ENCODE measurements at places on chromosomes 4 and X.
A peak's percentile ranks its signal among the peaks of the same experiment; 100 is the strongest.

DNA sequence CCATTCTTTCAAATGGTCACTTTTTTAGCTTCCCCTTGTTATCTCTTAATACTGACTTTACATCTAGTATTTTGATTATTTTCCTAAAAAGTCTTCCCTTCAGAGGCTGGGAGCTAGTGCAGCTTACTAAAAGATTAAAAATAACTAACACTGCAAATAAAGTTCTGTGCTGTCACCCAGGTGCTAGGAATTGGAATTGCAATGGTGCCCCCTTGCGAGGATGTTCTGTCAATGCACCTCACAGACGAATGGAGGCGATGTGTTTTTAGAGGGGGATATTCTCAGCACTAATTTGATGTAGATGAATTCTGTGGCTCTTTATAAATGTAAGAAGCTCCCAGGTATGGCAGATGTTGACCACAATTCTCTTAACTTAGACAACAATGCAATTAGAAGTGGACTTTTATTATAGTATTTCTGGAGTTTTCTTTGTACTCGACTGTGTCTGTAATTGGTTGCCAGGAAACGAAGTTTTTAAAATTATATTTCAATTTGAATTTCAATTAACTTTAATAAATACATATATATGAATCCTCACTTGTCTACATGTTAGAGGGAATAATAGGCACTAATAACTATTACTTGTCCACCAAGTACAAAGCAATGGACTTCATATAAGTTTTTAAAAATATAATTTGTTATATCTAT is 22.0 kb upstream of the SMIM31 start:
- no peak for DNase-seq

DNA sequence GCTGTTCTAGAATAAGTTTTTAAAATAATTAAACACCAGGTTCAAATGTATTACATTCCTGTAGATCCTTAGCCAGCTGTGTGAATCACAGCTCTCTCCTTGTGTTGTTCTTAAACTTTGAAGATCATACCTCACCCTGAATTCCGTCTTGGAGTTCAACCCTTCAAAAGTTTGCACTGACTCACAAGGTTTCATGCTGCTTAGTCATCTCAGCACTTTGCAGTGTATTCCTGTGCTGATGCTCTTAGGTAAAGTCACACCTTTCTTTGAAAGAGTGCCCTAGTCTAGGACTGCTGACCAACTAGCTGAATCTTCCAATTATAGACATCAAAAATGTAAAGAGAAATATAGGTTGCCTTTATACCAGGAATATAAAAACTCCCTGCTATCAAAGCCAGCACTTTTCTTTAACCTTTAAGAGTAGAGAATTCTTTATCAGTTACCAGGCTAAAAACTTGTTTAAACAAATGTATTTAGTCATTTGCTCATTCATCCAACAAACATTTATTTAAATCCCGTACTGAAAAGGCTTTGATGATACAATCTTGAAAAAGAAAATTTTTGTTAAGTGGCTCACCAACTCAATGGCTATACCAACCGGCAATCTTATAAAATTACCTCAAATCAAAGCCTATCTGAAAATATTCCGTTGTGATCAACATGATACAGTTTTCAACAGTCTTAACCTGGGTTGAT is 169.7 kb downstream of the RAP1GDS1 start:
- DNase-seq = no peak

- DNase-seq = peak; percentile 4
These were observed 1331.8 kb downstream of the PCDH19 start for GRCh38 chrX:99078301-99078700.

- DNase-seq = no peak
These were observed 816.4 kb upstream of the FRG1 start for GRCh38 chr4:189124149-189124758.

DNA sequence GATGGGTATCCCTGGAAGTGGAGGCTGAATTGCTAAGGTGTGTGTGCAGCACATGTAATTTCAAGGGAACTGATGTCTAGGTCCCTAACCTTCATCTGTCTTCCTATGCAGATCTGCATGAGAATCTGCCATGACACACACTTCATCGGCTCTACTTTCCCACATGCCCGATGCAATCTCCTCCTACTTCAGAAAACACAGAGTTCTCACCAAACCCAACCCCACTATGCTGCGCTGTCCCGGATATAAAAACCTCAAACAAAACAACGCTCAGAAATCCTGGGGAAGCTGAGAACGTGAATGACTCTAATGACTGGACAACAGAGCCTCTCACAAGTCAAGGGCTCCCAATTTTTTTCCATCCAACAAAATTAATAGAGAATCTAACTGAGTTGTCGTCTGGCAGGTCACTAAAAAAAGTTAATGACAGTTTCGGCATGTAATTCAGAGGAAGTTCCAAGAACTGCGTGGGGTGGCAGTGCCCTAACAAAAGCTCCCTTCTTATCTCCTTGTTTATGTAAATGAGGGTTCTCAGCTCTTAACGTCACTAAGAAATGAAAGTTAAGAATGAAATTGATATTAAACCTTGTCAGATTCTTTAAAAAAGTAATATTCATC is 39.0 kb downstream of the STX18 start:
- no peak for DNase-seq

DNA sequence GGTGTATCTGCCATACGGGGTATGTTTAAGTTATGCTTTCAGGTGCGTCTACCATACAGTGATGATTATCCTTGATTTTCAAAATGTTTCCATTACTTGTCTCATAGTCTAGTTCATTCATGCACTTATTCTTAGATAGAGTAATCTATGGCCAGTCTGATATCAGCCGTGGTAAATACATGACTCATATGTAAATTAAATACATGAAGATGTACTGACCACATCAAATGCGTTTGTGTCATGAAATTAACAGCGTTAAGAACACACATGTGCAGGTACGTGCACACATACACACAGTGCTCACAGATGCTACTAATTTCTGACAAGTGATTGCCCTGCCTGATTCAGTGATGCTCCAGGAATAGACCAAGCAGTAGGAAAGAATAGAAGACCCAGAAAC is 75.2 kb upstream of the EXOC1L start:
- DNase-seq = no peak

DNA sequence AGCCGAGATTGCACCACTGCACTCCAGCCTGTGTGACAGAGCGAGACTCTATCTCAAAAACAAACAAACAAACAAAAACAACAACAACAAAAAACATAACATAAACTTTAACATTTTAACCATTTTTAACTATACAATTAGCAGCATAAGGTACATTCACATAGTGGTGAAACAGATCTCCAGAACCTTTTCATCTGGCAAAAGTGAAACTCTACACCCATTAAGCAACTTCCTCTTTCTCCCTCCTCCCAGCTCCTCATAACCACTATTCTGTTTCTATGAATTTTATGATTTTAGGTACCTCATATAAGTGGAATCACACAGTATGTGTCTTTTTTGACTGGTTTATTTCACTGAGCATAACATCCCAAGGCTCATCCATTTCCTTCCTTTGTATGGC is 103.6 kb downstream of the FAM13A start:
- no peak for DNase-seq

DNA sequence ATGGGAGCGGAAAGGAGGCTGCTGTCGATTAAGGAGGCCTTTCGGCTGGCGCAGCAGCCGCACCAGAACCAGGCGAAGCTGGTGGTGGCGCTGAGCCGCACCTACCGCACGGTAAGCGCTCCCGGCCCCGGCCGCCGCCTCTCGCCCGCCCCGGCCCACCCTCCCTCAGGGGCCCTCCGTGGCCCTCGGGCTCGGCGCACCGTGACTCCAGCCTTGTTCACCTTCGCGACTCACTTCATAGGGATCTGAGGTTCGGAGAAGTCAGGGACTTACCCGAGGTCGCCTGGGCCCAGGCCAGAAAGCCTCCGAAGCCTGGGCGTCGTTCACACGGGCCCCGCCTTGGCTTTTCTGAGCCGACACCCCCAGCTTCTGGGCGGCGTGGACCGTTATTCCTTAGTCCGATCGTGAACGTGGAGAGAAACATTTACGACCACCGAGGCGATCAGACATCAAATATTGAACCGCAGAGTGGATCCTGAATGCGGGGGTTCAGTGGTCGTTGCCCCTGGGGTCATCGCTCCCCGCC is 362 bp downstream of the NCAPG start:
- no peak for DNase-seq

DNA sequence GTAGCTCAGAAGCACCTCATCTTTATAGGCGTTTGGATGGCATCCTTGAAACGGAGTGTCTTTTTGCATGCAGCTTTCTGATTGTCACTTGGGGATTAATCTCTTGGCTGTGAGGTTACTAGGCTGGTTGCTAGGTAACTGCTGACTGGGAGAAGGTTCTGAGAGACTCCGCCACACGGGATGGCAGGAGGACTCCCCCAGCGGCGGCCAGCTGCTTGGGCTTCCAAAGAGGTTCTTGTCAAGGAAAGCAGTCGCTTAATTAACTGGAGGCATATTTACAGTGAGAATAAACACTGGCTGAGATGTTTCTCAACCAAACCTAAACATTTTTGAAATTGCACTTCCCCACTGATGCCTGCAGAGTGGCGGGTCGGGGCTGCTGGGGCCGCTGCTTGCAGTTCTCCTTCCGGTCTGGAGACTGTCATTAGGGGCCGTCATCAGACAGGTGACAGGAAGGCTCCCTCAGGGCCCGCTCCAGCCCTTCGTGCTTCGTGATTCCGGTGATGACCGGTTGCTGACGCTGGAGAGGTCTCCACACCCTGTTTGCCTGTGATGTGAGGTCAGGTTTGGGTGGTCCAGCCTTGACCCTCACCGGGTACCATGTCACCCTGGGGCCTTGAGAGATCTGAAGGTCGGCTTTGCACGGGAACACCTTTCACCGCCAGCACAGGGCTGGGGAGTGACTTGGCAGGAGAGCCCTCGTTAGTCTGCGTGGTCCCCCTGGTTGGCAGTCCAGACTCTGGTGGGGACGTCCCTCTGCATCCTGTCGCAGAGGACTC is 9.1 kb downstream of the NSG1 start:
- no peak for DNase-seq

DNA sequence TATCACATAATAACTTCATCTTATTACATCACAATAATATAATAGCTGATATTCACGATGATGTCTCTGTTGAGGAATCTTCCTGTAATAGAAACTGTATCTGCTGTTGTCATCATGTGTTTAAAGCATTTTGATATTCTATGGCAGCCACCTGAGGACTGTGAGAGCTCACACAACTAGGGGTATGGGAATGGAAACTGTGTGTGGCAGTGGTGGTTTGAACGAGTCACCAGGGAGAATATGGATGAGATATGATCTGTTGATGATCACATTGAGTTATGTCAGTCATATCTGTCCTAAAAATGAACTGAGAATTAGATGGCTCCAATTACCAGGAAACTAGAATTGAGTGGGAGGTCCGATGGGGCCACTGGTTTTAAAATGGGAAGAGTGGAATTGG is 169.6 kb downstream of the MID1IP1 start:
- no peak for DNase-seq

DNA sequence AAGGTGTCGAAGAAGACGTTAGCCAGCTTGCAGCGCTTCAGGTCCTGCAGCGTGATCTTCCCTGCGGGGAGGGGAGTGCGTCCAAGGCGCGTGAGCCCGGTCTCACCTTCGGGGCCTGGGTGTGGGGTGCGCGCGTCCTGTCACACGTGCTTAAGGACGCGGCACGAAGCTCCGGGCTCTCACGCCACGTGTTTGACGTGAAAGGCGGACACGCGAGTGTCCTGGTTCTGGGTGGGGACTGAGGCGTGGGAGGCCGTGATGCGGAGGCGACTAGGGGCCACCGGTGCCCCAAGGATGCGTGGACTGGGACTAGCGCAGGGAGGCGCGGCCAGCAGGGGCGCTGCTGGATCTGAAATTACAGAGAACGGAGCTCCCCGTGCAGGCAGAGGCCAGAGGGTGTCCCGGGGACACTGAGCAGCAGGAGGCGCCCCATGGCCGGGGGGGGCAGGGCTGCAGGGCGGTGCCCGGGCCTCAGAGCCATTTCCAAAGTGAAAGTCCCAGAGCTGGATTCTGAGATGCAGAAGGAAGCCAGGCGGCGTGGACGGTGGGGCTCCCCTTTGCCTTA is 20.3 kb upstream of the GTPBP6 start:
- DNase-seq = no peak

DNA sequence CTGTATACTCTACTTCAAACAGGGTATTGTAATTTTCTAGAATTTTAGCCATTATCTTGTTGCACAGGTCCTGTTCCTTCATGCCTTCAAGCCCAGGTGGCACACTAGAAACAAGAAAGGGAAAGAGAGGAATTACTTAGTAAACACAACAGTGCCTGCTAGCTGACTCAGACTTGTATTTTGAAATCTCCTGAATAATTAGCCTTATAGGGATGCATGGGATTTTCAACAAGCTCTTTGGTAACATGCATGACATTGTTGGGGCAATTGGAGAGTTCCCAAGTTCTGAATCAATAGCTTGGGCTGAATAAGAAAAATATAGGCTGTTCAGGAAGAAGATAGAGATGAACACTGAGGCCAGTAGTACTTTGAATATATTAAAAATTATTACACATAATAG is 118.8 kb downstream of the FAM13A start:
- DNase-seq = no peak

- DNase-seq = no peak
These were observed 11.3 kb downstream of the SMIM10L2A start for GRCh38 chrX:135432881-135433521.

DNA sequence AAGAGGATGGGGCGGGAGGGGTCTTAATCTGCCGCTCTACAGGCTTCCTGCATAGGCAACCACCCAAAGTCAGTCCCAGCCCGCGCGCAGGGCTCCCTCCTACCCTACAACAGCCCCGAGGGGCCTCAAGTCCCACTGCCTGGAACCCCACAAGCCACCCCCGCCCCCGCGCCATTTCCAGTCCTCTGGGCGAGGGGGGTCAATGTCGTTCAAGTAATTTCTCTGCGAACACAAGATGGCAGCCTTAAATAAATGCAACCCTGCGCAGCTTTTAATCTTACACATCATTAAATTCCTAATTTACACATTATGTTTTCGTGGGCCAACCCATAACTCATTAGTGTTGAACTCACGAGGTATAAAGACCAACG is 92.9 kb downstream of the BCOR start:
- DNase-seq = no peak

GRCh38 chr4:117575850-117576249 is 458.4 kb upstream of the NDST3 start:
- no peak for DNase-seq

DNA sequence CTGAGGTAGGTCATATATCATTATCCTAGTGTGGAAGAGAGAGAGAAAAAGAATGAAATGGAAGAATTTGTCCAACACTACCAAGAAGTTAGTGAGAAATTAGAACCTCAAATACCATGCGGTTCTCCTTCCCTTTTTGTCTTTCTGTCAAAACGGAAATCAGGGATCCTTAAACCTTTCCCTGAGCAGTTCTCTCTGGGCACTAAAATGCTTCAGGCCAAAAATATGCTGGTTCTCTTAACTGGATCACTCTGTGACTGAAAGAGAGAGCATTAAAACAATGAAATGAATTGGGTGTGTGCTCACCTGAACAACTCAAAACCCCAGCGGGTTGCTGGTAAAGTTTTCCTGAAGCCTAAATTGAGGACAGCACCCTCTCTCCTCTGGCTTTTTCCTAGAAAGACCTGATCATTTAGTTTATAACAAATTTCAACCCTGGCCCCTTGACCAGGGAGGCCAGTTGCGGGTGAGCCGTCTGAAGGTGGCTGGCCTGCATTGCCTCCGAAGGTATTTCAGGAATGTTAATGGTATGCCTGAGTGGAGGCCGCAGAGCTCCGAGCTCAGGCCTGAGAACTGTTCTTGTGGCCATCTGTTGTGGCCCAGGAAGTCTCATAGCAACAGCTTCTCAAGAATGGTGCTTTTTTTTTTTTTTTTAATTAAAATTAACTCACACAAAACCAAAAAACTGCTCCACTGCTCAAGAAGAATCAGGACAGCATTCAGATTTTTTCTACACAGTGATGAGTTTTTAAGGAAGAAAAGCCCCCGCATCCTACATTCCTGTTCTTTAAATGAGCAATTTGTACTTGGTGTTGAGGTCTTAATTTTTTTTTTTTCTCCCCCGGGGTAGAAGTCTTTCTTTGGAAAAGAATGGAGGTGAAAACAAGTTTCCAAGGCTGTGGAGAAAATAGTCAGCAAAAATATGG is 155.1 kb downstream of the SHROOM3 start:
- no peak for DNase-seq
